Stimulated activated CD4-positive, alpha-beta T cell treated with anti-CD3 and anti-CD28 coated beads, Interleukin-4, amount 100 ng/mL, for 1 hour (primary cell): ENCODE measurements at places on chromosomes 6 and 20.

GRCh38 chr6:159931846-159932245 is 37.0 kb upstream of the IGF2R start:
- DNase-seq: no peak

- no peak for DNase-seq
These were observed 174.3 kb upstream of the TNFAIP3 start for GRCh38 chr6:137692806-137693205.

DNA sequence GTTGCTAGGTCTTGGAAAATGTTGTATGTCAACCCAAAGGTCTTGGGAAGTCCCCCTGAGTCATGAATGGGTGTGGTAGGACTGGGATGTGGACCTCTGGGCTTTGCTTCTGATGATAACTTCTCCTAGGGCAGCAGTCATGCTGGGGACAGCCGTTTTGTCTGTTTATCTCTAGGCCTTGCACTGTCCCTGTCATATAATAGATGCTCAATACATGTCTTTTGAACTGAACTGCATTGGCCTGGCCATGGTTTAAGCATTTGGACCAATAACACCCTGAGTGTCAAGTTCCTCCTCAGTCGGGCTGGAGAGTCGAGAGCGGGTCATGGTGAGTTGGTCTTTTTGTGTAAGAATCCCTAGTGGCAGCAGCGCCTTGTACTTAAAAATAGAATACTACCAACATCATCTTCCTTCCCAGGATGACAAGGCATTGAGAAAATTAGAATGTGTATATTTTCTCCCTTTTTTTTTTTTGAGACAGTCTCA is 43.1 kb downstream of the E2F3 start:
- DNase-seq: no peak

GRCh38 chr20:44219170-44219730 is 8.7 kb upstream of the OSER1 start:
- DNase-seq: no peak

DNA sequence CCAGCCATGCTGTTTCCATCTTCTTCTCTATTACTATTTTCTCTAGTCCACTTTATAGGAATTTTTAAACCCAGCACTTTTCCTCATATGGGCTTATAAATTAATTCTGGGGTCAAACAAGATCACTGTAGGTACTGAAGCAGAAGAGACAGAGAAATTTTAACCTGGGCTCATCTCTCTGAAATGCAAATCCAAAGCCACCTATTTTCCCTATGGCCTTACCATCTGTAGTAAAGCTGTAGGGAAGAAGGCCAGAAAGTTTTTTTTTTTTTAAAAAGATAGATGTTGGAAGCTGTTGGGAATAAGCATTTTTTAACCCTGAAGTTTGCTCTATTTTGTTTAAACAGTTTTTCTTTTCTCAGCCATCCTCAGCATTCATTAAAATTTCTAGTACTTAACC is 367.4 kb downstream of the CD109 start:
- DNase-seq: no peak

DNA sequence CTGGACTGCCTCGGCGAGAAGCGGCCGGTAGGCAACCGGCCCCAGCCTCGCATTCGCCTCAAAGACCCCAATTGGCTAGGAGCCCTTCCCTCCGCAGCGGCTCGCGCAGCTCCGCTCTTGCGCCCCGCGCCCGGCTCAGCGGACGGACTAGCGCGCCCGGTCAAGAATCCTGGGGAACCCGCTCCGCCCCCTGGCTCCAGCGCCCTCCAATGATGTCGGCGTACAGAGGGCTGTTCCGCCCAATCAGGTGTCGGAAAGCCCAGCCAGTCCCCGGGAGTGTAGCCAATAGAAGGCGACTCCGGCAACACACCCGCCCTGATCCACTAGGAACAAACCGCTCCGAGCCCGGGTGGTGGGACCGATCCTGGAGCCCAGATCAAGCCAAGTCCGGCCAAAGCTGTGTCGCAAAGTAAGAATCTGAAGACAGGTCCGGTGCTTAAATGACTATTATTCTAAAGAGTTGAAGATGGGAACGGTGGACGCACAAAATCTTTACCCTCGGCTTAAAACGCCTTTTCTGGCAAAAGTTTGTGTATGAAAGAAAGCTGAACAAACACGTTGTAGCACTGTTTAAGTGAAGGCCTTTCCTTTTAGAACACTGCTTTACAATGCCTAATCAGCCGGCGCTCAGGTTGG is 132.2 kb downstream of the OGFRL1 start:
- no peak for DNase-seq

GRCh38 chr20:53321596-53321995 is 272.0 kb downstream of the ZNF217 start:
- DNase-seq: no peak

GRCh38 chr6:8543714-8544113 is 108.4 kb upstream of the SLC35B3 start:
- no peak for DNase-seq

DNA sequence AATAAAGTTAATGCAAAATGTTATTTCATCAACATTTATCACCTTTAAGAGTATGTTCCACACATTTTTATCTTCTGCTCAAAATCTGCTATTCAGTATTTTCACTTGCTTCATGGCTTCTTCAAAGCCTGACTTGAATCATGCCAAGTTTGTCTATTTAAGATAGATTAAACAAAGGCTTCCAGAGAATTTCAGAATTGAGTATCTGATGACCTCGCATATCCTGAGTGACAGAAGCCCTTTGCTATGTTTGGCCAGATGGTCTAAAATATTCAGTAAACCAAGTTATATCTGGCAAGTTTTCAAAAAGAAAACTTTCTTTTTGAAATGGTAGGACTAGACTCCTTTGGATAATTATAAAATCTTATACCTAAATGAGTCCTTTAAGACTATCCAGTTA is 348.9 kb upstream of the KCNQ5 start:
- DNase-seq: no peak
